ENCODE measurements at places on chromosomes 6 and 20.

GRCh38 chr6:13508711-13509705 is 21.6 kb upstream of the GFOD1 start:
- no peak for DNase-seq

GRCh38 chr6:129607581-129608186 is 102.3 kb downstream of the ARHGAP18 start:
- DNase-seq: no peak

DNA sequence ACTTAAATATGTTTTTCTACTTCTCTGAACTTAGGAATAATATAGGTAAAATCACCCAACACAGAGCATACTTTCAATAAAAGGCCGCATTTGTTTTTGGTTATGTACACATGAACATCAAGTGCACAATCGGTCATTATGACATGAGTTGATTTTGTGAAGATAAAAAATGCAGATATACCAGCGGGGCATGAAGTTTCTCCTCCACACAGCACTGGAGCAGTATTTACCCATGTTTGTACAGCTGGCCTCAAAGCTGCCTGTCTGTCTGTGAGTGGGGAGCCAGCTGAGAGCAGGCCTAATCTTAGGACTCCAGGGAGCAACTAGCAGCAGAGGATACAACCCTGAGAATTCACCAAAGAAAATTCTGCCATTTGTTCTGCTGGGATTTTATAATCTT is 206.5 kb downstream of the TPBG start:
- DNase-seq: no peak

GRCh38 chr6:153012856-153013255 is 10.3 kb upstream of the MTRF1L start:
- DNase-seq: no peak

GRCh38 chr6:169862892-169863525 is 111.6 kb downstream of the ERMARD start:
- DNase-seq: no peak
